ENCODE measurements at places on chromosomes 1 and 21. TPM values are rescaled to one million over a fixed set of nuclear protein-coding genes. Genes with fewer than 3 reads are reported as not detected.

DNA sequence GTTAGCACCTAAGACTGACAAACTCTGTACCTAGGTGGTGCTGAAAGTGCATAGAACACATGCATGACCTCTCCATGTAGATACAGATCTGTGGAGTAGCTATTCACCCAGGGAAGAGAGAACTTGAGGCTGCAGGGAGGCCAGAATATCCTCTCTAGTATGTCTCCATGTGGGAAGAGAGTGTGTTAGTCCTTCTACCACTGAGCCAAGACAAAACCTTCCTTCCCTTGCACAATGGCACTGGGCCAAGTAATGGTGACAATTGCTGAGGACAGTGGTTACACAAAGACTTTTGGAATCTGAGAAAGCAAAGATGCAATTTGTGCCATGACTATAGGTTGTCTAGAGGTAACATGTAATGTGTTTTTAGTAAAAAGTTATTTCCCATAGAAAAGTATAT, 52.3 kb downstream of the C1orf198 start:
- H3K27ac ChIP-seq: no peak overlapping the region
- H3K4me1 ChIP-seq: no peaks in the 10 kb centered on the region

DNA sequence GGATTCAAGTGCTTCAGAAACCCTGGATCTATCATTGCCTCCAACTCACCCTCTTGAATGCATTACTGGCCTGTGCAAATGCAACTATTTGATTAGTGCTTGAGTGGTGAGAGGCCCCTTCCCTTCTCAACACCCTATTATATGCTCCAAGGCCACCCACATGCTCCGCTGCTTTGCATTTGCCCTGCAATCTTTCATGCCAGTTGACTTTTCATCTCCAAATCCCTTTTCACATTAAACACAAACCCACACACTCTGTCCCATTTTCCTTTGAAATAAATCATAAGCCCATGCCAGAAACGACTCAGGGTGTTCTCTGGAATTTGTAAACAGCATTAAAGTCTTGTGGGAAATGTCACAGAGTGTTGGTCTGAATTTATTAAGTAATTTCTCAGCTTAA, 78.9 kb upstream of the CTTNBP2NL start:
- no peak for DNase-seq
- no peaks in the 10 kb centered on the region for H3K36me3 ChIP-seq
- H3K4me3 ChIP-seq: no peak overlapping the region
- peaks cover 18% of the 10 kb centered on the region for H3K27me3 ChIP-seq

DNA sequence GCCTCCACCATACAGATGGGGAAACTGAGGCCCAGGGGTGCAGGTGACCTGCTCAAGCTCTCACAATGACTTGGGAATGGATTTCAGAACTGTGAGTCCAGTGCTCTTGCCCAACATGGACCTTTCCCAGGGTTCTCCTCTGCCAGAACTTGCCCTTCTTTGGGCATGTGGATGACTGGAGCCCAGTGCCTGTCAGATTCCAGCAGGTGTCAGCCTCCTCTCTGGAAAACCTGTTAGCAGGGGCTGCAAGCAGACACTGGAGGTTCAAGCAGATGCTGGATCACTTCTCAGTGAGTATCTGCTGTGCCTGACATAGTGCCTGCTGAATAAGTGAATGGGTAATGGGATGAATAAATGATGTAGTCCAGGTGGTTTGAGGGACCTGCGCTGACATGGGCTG, 314.2 kb upstream of the POU3F1 start:
- DNase-seq: no peak
- H3K27me3 ChIP-seq: peaks cover 14% of the 10 kb centered on the region
- H3K27ac ChIP-seq: no peak overlapping the region
- H3K4me3 ChIP-seq: no peak overlapping the region

DNA sequence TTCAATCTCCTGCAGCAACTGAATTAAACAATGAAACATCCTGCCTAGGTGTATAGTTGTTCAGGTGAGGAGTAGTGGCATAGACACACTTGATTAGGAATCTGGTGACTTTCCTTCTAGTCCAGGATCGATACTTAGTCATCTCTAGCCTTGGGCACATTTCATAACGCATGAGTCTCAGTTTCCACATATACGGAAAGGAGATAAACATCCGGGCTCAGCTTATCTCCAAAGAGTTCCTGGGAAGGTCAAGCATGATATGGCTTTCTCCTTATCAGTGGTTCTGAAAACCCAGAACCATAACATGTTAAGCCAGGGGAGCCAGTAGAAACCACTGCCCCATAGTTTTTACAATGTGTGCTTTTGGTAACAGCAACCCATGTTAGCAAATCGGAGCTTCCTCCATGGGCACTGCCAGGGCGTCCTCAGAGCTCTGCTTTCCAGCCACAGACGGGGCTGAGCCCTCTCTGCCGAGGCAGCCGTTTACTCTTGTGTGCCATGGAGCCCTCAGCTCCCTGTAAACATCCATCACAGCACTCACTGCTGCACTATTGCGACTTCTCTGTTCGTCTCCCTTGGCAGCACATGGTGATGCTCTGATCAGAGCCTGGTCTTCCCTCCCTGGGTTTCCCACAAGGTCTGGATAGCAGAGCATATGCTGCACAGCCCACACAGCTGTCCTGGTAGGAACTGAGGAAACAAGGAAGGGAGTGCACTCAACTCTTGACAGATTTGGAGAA, 34.6 kb downstream of the RUNX1 start:
- DNase-seq: no peak
- no peak overlapping the region for H3K4me3 ChIP-seq
- H3K27ac ChIP-seq: no peak overlapping the region
- peaks cover 45% of the 10 kb centered on the region for H3K4me1 ChIP-seq
- H3K36me3 ChIP-seq: peaks cover 52% of the 10 kb centered on the region

DNA sequence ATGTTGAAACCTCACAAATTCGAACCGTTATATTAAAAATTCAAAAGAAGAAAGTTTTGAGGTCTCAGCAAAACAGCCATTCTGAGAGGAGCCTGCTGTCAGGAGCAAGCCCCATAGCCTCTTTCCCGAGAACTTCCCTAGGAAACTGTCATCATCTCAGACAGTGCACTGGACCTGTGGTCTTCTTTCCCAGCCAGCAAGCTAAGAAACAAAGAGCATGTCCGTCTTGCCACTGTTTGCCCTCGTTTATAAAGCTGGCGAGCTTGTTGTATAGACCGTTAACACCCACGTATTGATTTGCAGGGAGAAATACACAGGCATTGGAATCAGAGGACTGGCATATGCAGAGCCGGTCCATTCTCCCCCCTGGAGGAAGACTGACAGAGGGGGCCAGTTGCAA, 407.0 kb downstream of the NPHP4 start:
- no peak overlapping the region for H3K4me3 ChIP-seq
- no peaks in the 10 kb centered on the region for H3K36me3 ChIP-seq
- no peak overlapping the region for H3K27ac ChIP-seq

GRCh38 chr1:46204406-46204742, 1.2 kb downstream of the LURAP1 start:
- H3K27me3 ChIP-seq: peaks cover 2% of the 10 kb centered on the region
- H3K4me3 ChIP-seq: no peak overlapping the region
- H3K27ac ChIP-seq: no peak overlapping the region
- H3K4me1 ChIP-seq: peaks cover 12% of the 10 kb centered on the region
- no peak for DNase-seq

GRCh38 chr1:245245021-245245667, 90.4 kb downstream of the KIF26B start:
- no peaks in the 10 kb centered on the region for H3K4me1 ChIP-seq
- no peak overlapping the region for H3K4me3 ChIP-seq
- H3K36me3 ChIP-seq: no peaks in the 10 kb centered on the region
- no peak overlapping the region for H3K27ac ChIP-seq

FCGR1A gene
- 1.1 TPM for total RNA-seq

FCGR3A gene
- 0.18 TPM for total RNA-seq

CD52 gene
- 1,572 TPM for total RNA-seq

HFM1 gene
- not detected for total RNA-seq

SLC35F3 gene
- 10.7 TPM for total RNA-seq

TAL1 gene
- not detected for total RNA-seq

FAM43B gene
- total RNA-seq: not detected

CD34 gene
- 0.03 TPM for total RNA-seq
